Kidney (tissue), 22 donors: ENCODE measurements at places on chromosomes 5 and 9. TPM values are rescaled to one million over a fixed set of nuclear protein-coding genes. Genes with fewer than 3 reads are reported as not detected.

GRCh38 chr5:10935536-10935935 lies 174.5 kb upstream of the DAP start:
- no peak overlapping the region for H3K4me3 ChIP-seq
- no peak for DNase-seq
- H3K4me1 ChIP-seq, result no peaks in the 10 kb centered on the region
- H3K27ac ChIP-seq, result no peak overlapping the region
- no peaks in the 10 kb centered on the region for H3K36me3 ChIP-seq

DNA sequence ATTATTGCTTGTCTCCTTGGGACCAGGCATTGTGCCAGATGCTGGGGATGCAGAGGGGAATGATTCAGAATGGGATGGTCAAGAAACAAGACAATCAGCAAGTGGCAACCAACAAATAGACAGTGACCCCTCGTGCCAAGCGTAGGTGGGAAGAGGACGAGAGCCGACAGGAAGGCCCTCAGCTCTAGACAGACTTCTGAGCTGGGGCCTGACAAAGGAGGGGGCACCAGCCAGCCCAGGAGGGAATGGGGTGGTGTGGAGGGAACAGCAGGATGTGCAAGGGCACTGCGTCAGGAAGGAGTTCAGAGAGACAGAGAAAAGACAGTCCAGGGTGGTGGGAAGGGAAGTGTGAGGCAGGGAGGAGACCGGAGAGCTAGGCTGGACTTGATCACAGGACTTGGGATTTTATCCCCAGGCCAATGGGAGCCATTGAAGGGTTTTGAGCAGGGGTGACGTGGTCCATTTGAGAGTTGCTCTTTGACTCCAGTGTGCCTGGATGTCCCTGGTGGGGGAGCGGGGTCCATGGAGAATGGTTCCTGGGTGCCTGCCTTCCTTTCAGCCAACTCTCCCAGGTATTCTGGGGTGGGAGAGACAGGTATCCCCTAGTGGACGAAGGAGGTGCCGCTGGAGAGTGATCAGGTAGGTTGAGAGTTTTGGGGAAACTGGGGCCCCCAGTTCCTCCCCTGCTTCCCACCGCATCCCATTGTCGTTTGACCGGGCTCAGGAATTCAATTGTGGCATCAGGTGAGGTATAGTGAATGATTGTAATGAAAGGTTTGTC lies 79.3 kb upstream of the ZNF618 start:
- no peak overlapping the region for H3K4me3 ChIP-seq
- no peaks in the 10 kb centered on the region for H3K27me3 ChIP-seq
- DNase-seq, result no peak
- H3K27ac ChIP-seq, result no peak overlapping the region
- no peaks in the 10 kb centered on the region for H3K36me3 ChIP-seq

- H3K4me1 ChIP-seq, result no peaks in the 10 kb centered on the region
- peaks cover 19% of the 10 kb centered on the region for H3K36me3 ChIP-seq
- H3K27me3 ChIP-seq, result no peaks in the 10 kb centered on the region
- no peak overlapping the region for H3K27ac ChIP-seq
These were observed 20.2 kb downstream of the ZBED3 start for GRCh38 chr5:77066823-77067442.

- DNase-seq, result peak; percentile 72
- H3K4me3 ChIP-seq, result no peak overlapping the region
- peaks cover 8% of the 10 kb centered on the region for H3K4me1 ChIP-seq
- H3K27me3 ChIP-seq, result no peaks in the 10 kb centered on the region
- no peak overlapping the region for H3K27ac ChIP-seq
These were observed 19.3 kb downstream of the KYAT1 start for GRCh38 chr9:128862401-128862851.

DNA sequence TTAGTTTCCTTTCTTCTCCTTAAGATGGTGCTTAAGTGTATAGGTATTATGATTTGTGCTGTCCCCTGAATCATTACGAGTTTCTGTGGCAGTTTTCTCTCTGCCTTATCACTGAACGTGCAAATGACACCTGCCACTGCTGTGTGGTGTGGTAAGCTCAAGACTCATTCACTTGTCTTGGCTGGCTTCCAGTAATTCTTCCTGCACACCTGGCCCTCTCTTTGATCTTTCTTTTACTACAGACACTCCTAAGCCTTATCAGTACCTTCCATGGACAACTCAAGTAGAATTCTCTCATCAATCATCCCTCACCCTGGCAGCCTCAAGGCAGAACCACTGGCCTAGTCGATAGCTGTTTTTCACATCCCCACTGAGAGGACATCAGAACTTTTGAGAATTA lies 82.6 kb upstream of the ADAMTS19 start:
- H3K27me3 ChIP-seq, result no peaks in the 10 kb centered on the region
- no peak overlapping the region for H3K4me3 ChIP-seq
- H3K4me1 ChIP-seq, result no peaks in the 10 kb centered on the region
- no peaks in the 10 kb centered on the region for H3K36me3 ChIP-seq
- no peak overlapping the region for H3K27ac ChIP-seq
- DNase-seq, result peak; percentile 15

DNA sequence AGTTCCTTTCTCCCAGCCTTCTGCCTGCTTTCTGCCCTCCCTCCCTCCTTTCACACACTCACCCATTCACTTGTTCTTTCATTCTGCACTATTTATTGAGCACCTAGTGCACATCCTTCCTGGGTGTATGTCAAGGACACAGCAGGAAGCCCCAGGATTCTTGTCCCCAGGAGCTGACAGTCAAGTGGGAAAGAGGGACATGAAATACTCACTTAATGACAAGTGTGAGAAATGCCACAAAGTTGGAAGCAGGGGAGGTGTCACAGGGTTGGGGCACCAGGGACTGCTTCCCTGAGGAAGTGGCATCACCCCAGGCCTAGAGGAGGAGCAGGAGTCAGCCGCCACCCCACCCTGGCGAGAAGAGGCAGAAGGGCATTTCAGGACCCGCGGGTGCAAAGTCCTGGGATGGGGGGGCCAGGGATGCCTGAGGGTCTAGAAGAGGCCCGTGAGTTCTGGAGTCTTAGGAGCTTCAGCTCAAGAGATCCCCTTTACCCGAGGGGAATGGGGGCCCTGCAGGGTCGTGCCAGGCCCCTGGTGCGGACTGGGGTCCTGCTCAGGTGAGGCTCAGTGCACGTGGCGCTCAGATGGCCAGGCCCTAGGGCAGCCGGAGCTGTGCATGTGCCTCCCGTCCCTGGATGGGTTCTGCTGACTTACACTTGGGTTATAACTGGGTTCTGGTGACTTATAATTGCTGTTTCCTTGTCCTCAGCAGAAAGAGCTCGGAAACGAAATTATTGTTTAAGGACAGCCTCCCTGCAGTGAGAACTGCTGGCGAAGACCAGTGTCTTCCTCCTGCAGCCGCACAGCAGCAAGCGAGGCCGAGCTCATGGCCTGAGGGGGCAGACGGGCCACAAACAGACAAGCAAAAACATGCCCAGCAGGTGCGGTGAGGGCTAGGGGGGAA lies 16.9 kb upstream of the LAMC3 start:
- H3K4me3 ChIP-seq, result no peak overlapping the region
- DNase-seq, result no peak
- H3K36me3 ChIP-seq, result no peaks in the 10 kb centered on the region
- H3K27ac ChIP-seq, result no peak overlapping the region

DNA sequence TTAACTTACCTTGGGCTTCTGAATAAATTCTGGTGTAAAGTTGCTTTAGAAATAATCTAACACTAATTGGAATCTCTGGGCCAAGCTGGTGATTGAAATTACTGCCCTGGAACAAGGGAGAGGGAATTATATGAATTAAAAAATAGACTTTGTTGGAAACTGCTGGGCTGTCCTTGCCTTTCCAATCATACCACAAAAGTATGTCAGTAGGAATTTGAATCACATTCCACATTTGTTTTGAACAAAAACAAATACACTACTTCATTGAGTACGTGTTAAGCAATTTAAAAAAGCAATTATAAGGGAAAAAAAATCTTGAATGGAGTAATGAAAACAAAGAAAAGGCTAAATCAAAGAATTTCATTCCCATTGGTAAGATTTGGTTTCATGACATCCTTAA lies 102.5 kb upstream of the SREK1 start:
- H3K27ac ChIP-seq, result no peak overlapping the region
- no peaks in the 10 kb centered on the region for H3K4me1 ChIP-seq
- H3K36me3 ChIP-seq, result peaks cover 2% of the 10 kb centered on the region

GRCh38 chr5:31049936-31050704 lies 143.4 kb upstream of the CDH6 start:
- DNase-seq, result peak; percentile 5
- H3K4me1 ChIP-seq, result no peaks in the 10 kb centered on the region
- no peak overlapping the region for H3K4me3 ChIP-seq
- H3K36me3 ChIP-seq, result no peaks in the 10 kb centered on the region
- no peaks in the 10 kb centered on the region for H3K27me3 ChIP-seq

DNA sequence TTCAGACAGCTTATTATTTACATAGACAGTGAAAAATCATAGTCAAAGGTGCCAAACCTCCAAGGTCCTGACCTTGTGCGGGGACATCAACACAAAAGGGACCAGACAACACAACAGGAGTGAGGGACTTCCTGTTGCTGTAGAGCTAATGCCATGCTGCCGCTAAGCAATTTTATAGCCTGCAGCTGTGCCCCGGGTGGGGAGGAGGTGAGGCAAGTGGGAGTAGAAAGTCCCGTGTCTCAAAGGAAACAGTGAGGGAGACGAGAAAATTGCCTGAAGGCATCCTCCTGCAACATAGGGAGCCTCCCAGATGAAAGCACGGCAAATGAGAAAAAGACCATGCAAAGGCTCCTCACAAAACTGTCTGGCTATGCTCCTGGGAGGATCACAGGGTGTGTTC lies 58.8 kb downstream of the CAAP1 start:
- H3K36me3 ChIP-seq, result no peaks in the 10 kb centered on the region
- no peak overlapping the region for H3K4me3 ChIP-seq
- H3K27ac ChIP-seq, result no peak overlapping the region
- peak; percentile 49 for DNase-seq

GRCh38 chr9:128093011-128093410 lies 25.0 kb downstream of the SLC25A25 start:
- no peak for DNase-seq
- H3K27ac ChIP-seq, result peak overlapping the region; percentile 89
- no peaks in the 10 kb centered on the region for H3K27me3 ChIP-seq
- peaks cover 30% of the 10 kb centered on the region for H3K4me1 ChIP-seq
- no peak overlapping the region for H3K4me3 ChIP-seq

Gene OR1L6
- not detected for total RNA-seq

- no peak overlapping the region for H3K27ac ChIP-seq
- H3K4me3 ChIP-seq, result no peak overlapping the region
- no peaks in the 10 kb centered on the region for H3K36me3 ChIP-seq
- no peaks in the 10 kb centered on the region for H3K27me3 ChIP-seq
- no peaks in the 10 kb centered on the region for H3K4me1 ChIP-seq
These were observed 118.5 kb downstream of the COL23A1 start for GRCh38 chr5:178471711-178472110.

GRCh38 chr9:127154390-127155191 lies 32.2 kb upstream of the ANGPTL2 start:
- no peaks in the 10 kb centered on the region for H3K27me3 ChIP-seq
- no peaks in the 10 kb centered on the region for H3K4me1 ChIP-seq
- H3K27ac ChIP-seq, result no peak overlapping the region
- H3K36me3 ChIP-seq, result no peaks in the 10 kb centered on the region
- no peak overlapping the region for H3K4me3 ChIP-seq
- no peak for DNase-seq

- H3K36me3 ChIP-seq, result no peaks in the 10 kb centered on the region
- no peaks in the 10 kb centered on the region for H3K27me3 ChIP-seq
- H3K4me3 ChIP-seq, result no peak overlapping the region
- no peak overlapping the region for H3K27ac ChIP-seq
These were observed 12.8 kb upstream of the NRARP start for GRCh38 chr9:137314561-137315560.

- peak; percentile 20 for DNase-seq
- no peak overlapping the region for H3K27ac ChIP-seq
- H3K27me3 ChIP-seq, result peaks cover 61% of the 10 kb centered on the region
- no peaks in the 10 kb centered on the region for H3K36me3 ChIP-seq
These were observed 124.2 kb downstream of the TMEM161B start for GRCh38 chr5:88144219-88145001.

Gene KCNIP1
- total RNA-seq, result 1.8 TPM

- H3K36me3 ChIP-seq, result no peaks in the 10 kb centered on the region
- no peak for DNase-seq
- H3K27ac ChIP-seq, result no peak overlapping the region
These were observed 143.3 kb upstream of the IRX2 start for GRCh38 chr5:2894736-2895135.

- H3K27ac ChIP-seq, result no peak overlapping the region
- H3K36me3 ChIP-seq, result peaks cover 57% of the 10 kb centered on the region
- H3K27me3 ChIP-seq, result no peaks in the 10 kb centered on the region
- H3K4me3 ChIP-seq, result no peak overlapping the region
These were observed 35.2 kb downstream of the ERAP1 start for GRCh38 chr5:96772542-96772941.

- H3K4me1 ChIP-seq, result no peaks in the 10 kb centered on the region
- no peak for DNase-seq
- no peaks in the 10 kb centered on the region for H3K27me3 ChIP-seq
- no peaks in the 10 kb centered on the region for H3K36me3 ChIP-seq
- H3K27ac ChIP-seq, result no peak overlapping the region
These were observed 133.3 kb upstream of the PPP1R2B start for GRCh38 chr5:156716591-156717380.

Gene SPINK13
- total RNA-seq, result 1.6 TPM

DNA sequence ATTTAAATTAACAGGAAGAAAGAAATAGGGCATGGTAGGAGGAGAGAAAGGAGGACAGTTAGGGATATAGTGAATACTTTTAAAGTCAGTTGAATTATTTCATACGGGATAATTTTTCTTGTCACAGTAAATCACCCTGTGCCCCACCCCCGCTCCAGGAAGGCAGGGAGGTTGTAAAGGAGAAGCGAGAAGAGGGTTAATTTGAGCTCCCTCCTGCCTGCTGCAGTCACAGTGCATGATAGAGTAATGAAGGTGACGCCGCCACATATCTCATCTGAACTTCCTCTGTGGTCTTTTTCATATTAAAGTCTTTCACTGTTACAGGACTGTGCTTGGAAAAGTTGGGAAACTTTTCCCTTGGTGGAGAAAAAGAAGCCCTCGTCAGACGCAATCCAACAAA lies 896 bp upstream of the PCSK5 start:
- peak overlapping the region; percentile 95 for H3K4me3 ChIP-seq
- no peaks in the 10 kb centered on the region for H3K27me3 ChIP-seq
- H3K36me3 ChIP-seq, result no peaks in the 10 kb centered on the region
- H3K4me1 ChIP-seq, result peaks cover 4% of the 10 kb centered on the region
- peak overlapping the region; percentile 74 for H3K27ac ChIP-seq

GRCh38 chr9:38141746-38142591 lies 72.9 kb upstream of the SHB start:
- no peak overlapping the region for H3K4me3 ChIP-seq
- no peak overlapping the region for H3K27ac ChIP-seq
- no peaks in the 10 kb centered on the region for H3K4me1 ChIP-seq
- DNase-seq, result no peak
- H3K36me3 ChIP-seq, result no peaks in the 10 kb centered on the region

Gene ENTPD2
- total RNA-seq, result 9.3 TPM

Gene SLC4A9
- total RNA-seq, result 2.5 TPM

DNA sequence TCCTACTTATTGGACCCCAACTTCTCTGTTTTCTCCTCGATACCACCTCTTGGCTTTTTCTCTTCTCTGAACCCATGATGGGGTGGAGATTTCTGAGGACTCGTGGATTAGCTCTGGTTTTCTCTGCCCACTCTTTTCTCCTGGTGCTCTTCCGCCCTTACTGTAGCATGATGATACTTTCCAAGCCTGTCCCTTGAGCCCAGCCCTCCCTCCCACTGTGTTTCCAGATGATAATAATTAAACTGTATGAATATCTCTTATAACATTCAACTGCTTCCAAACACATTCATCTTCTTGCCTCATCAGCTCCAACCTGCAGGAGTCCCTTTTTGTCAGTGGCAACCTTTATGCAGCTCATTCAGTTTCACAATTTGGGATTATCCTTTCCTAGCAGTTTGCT lies 494.2 kb upstream of the KLF4 start:
- H3K36me3 ChIP-seq, result no peaks in the 10 kb centered on the region
- H3K27me3 ChIP-seq, result no peaks in the 10 kb centered on the region
- H3K4me3 ChIP-seq, result no peak overlapping the region
